Activated CD4-positive, CD25-positive, alpha-beta regulatory T cell treated with anti-CD3 and anti-CD28 coated beads, Interleukin-2, amount 50 U/mL, for 72 hours (primary cell): ENCODE measurements at places on chromosomes 11 and 22.

DNA sequence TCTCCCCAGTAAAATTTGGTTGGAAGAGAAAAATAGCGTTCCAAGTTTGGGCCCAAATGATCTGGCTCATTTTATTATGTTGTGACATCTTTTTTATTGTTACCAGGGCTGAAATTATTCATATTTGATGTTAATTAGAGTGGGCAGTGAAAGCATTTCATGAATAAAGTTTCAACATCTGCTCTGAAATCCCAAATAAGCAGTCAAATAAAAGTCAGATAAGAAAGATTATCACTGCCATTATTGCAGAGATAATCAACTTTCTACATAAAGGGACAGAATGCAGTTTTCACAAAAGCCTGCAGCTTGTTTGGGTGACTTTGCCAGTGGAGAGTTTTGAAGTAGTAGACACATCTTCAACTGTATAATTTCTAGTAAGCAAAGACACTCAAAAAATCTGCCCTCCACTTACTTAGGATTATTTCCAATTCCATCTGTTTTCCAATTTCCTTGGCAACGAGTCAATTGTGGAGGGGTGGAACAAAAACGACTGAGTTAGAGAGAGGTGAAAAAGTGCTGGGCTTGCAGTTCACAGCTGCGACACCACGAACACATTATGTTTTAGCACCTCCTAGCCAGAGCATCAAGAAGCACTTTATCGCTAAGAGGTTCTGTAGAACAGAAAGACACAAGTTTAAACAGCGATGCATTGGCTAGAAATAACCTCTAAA, 9.0 kb downstream of the TECTA start:
- no peak for DNase-seq

GRCh38 chr22:23772315-23772648, 367 bp upstream of the MMP11 start:
- DNase-seq, result no peak

- no peak for DNase-seq
These were observed 124.4 kb downstream of the TEAD1 start for GRCh38 chr11:12798609-12799011.

- DNase-seq, result no peak
These were observed 1.5 kb downstream of the RPL3 start for GRCh38 chr22:39317775-39318506.

DNA sequence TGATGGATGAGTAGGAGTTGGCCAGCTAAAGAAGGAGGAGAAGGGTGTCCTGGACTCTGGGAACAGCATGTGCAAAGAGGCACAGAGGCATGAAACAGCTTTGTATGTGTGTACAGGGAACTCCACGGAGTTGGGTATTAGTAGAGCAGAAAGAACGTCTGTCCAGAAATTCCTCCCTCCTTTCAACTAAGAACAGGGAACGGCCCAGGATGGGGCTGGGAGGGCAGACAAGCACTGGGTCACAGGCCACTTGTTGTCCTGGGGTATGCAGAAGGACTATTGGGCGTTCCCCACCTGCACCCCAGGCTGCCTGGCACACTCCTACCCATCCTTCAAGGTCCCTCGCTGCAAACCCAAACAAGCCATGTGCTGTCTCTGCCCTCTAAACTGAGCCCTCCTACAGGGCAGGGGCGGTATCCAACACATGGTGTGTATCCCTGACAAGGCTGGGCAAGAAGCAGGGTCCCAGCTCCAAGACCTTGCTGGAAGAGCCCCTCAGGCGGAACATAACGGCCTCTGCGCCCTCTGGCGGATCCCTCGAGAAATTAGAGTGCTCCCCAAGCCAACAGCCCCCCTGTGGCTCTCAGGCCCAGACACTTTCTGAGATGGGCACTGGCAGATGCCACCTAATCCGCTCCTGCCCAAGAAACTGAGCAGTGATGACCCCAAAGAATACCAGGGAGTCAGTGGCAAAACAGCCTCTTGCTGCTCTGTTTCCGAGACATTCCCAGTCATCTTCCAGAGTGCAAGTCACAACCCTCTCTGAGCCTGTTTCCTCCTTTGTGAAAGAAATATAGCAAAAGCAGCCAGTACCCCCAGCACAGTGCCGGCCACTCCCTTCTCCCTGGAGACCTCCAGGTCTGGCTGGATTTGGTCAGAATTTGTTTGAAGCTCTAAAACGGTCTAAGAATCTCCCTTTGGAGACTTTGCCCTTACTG, 1.6 kb upstream of the ELFN2 start:
- peak; percentile 61 for DNase-seq

- no peak for DNase-seq
These were observed 45.2 kb downstream of the CTSC start for GRCh38 chr11:88292171-88292843.

- no peak for DNase-seq
These were observed 17.7 kb downstream of the RAB30 start for GRCh38 chr11:83054001-83054400.

- no peak for DNase-seq
These were observed 45.7 kb downstream of the PHF21B start for GRCh38 chr22:44963832-44964721.

GRCh38 chr22:22026157-22026831, 43.7 kb upstream of the TOP3B start:
- DNase-seq, result no peak

DNA sequence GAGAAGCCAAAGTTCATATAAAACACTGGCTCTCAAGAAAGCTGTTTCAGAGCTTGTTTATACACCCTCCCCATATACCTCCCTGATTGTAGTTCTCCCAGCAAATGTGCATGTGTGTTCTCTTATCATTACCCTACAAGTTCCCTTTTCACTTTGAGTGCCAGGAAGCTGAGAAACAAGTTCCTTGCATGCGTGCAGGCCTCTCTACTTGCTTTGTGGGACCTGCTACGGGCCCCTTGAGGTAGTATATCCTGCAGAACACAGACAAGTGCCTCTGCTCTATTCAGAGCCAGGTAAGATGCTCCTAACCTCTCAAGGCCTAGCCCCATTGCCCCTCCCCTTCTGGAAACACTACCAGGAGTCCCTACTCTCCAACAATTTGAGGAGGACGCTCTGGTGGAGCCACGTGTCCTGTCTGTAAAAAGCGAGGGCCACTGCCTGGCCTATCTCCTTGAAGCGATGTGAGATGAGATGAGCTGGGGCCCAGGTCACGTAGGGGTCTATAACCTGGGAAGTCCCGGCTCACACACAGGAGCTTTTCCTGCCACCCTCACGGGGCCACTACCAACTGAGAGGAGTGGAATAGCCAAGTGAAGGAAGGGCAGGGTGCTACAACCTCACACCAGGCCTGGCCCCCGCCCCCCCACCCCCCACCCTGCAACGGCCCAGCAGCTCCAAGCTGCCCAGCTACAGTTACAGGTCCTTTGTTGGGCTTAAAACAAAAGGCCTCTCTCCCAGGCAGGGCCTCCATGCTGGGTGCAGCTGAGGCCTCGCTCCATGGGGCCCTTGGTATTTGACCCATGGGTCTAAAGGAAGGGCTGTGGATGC, 2.6 kb upstream of the ATP5MGL start:
- no peak for DNase-seq

DNA sequence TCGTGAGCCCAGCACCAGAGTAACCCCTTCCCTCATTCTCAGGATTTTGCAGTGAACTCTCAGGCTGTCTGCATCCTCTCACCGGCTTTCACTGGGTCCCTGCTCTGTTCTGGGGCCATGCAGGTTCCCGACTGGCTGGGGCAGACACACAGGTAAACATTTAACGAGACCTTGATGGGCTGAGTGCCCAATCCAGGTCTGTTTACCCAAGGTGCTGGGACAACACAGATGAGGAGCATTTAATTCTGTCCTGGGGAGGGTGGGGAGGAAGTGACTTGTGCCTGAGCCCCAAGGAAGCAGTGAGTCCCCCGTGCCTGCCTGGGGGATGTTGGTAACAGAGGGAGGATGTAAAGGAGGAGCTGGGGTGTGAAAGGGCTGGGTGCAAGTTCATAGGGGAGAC, 4.4 kb downstream of the BIK start:
- no peak for DNase-seq

DNA sequence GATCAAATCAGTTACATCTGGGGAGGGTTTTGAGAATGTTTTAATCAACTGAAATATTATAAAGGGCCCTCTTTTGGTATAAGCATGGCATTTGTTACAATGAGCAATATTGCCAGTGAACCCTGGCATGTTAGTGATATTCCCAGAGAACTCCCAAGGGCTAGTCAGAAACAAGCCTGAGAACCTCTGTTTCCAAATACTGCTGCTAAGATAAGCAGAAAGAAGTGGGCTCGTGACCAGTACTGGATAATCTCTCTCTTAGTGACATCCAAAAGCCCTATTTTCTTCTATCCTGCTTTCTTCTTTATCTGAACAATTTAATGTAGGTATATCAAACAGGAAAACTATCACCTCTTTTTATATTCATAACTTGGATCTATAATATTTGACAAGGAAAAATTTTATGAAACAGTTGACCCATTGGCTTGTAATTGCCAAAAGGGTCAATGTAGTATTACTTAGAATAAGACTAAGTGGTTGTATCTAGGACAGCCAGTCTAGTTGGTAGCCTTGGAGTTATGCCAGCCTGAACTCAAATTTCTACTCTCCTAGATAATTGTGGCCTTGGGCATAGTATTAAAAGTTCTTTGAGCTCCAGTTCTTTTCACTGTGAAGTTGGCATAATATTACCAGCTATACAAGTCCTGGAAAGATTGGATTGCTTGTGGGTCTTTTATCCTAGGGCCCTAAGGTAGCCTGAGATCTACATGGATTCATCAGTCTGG, 15.7 kb downstream of the CAT start:
- no peak for DNase-seq

DNA sequence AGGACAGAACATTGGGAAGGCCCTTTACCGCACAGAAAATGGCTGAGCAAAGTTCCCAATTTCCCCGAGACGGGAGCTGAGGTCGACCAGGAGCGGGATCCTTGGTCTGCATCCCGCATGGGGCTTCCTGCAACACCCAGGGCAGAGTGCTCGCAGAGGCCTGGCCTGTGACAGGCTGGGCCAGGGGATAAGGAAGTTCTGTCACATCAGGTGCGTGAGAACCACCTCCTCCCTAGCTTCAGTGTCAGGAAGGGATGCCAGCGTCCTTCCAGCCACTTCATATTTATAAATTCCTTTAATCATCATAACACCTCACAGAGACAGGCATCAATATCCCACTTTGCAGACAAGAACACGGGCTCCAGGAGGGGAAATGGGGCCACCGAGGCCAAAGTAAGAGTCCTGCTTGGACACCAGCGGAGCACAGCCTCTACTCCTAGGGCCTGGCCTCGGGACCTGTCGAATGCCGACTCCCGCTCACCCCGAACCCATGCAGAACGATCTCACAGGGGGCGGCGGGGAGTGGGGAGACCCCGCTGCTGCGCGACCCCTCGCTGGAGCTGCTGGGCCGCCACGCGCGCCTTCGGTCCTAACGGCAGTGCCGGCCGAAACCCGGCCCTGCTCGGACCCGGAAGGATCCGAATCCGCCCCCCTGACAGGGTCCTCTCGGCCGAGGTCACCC, 532 bp downstream of the BET1L start:
- no peak for DNase-seq

DNA sequence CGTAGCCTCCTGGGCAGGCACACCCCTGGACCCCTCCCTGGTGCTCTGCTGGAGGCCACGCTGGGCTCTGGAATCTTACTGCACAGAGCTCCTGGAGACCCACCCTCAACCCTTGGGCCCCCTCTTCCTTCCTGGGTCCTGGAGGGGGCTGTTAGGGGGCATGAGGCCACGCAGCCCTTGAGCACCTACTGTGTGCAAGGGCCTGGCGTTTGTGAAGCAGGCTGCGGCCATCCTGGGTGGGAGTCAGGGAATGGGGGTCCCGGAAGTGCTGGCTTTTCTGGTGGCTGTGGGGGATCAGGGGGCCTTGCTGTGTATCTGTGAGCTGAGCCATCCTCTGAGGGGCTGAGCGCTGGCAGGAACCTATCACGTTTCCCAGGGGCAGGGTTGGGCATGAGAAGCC, 40.9 kb upstream of the CCDC188 start:
- no peak for DNase-seq

DNA sequence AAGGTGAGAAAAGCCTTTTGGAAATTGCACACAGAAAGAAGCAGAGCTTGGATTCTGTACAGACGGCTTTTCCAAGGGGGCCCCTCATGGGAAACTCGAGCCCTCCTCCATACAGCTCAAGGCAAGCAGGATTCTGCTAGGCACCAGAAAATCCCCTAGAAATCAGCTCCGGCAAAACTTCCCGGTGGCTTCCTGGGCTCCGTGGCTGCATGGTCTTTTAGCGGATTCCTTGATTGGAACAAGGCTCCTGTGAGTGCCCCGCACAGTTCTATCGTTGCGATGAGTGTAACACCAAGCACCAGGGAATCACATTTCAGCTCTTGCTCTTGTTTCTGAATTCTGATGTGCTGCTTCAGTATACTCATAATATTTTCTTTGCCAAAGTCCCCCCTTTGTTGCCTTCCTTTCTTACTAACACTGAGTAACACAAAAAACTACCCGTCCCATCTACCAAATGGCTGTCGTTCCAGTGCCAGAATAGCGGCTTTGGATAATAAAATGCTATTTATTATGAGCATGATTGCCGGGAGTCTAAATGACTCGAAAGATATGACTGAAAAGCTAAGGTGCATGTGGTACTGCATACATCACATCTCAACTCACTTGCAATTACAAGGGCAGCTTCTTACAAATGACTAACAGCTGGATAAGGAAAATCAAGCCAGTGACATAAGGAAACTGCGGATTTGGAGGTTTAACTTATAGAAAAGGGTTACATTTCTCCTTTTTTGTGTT, 494.1 kb downstream of the DLG2 start:
- DNase-seq, result no peak

GRCh38 chr22:32340411-32340810, 17.3 kb upstream of the RFPL3 start:
- DNase-seq, result no peak

DNA sequence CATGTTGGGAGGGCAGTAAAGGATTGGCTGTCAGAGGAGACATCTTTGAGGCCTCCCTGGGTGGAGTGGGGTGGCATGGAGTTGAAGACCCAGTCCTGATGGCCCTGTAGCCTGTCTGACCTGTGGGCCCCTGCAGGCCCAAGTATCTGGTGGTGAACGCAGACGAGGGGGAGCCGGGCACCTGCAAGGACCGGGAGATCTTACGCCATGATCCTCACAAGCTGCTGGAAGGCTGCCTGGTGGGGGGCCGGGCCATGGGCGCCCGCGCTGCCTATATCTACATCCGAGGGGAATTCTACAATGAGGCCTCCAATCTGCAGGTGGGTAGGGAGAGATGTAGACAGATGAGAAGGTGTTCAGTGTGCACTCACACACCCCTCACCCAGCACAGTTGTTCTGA, 2.6 kb downstream of the NDUFV1 start:
- no peak for DNase-seq

GRCh38 chr11:130209954-130210854, 50.6 kb downstream of the ST14 start:
- DNase-seq, result peak; percentile 19

DNA sequence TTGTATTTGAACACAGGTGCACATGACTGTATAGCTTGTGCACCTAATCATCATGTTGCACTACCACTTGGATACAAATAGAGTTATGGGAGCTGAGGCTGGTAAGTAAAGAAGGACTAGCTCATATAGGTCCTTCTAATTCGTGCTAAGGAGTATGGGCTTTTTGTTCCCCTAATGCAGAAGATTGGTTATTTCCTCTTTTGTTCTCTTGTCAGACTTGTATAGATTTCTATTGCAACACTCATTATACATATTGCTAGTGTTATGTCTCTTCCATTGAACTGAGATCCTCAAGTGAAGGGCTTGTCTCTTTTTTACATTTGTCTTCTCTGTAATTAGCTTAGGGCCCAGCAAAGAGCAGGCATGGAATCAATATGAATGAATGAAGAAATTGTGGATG, 54.1 kb upstream of the ARHGAP20 start:
- no peak for DNase-seq

- DNase-seq, result no peak
These were observed 14.0 kb downstream of the USP35 start for GRCh38 chr11:78202733-78203167.
